ENCODE measurements at places on chromosomes 4 and X. TPM values are rescaled to one million over a fixed set of nuclear protein-coding genes. Genes with fewer than 3 reads are reported as not detected.

GRCh38 chrX:118637997-118638396, 89.4 kb upstream of the IL13RA1 start:
- H3K27me3 ChIP-seq: peaks cover 11% of the 10 kb centered on the region
- no peak overlapping the region for H3K27ac ChIP-seq
- H3K4me1 ChIP-seq: no peaks in the 10 kb centered on the region
- H3K4me3 ChIP-seq: no peak overlapping the region
- DNase-seq: no peak

DNA sequence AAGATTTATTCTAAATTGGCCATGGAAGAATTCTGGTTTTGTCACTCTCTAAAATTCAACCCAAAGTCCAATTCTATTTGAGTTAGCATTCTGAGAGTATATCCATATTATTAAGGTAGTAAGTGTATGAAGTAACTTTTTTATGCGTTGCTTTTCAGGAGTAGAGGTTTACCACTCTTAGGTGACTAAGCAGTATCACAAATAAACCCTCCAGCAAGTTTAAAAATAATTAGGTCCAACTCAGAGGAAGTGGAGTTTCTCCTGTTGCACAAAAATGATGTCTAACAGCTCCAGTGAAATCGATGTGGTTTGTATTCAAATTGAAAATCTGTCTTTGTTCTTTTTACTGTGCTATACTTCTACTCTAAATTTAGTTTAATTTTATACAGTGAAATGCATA, 6.6 kb downstream of the SCML1 start:
- no peak overlapping the region for H3K4me3 ChIP-seq
- no peak overlapping the region for H3K27ac ChIP-seq
- peaks cover 29% of the 10 kb centered on the region for H3K27me3 ChIP-seq
- no peaks in the 10 kb centered on the region for H3K36me3 ChIP-seq

DNA sequence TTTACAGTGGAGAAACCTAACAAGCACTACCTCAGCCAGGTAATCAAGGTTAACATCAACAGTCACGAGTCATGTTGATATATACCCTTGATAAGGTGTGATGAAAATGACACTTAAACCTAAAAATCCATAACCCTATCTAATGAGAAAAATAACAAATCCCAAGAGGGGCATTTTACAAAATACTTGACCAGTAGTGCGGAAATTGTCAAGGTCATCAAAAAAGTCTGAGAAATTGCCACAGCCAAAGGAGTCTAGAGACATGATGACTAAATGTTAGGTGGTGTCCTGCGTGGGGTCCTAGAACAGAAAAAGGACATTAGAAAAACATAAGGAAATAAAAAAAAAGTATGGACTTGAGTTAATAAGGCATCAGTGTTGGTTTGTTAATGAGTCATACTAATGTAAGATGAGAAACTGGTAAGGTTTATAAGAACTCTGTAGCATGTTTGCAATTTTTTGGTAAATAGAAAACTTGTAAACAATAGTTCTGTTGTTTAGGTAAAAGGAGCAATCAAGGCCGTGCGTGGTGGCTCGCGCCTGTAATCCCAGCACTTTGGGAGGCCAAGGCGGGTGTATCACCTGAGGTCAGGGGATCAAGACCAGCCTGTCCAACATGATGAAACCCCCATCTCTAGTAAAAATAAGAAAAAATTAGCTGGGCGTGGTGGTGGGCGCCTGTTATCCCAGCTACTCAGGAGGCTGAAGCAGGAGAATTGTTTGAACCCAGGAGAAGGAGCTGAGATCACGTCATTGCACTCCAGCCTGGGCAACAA, 2.9 kb downstream of the RPL36A start:
- H3K36me3 ChIP-seq: no peaks in the 10 kb centered on the region
- H3K4me3 ChIP-seq: no peak overlapping the region
- peaks cover 14% of the 10 kb centered on the region for H3K27me3 ChIP-seq
- H3K4me1 ChIP-seq: no peaks in the 10 kb centered on the region
- no peak for DNase-seq

GRCh38 chr4:11669156-11669555, 240.5 kb upstream of the HS3ST1 start:
- H3K36me3 ChIP-seq: no peaks in the 10 kb centered on the region
- no peak overlapping the region for H3K27ac ChIP-seq
- no peak for DNase-seq
- H3K27me3 ChIP-seq: no peaks in the 10 kb centered on the region
- H3K4me3 ChIP-seq: no peak overlapping the region
- H3K4me1 ChIP-seq: no peaks in the 10 kb centered on the region

GRCh38 chr4:55089916-55090315, 35.5 kb downstream of the KDR start:
- H3K4me3 ChIP-seq: no peak overlapping the region
- H3K36me3 ChIP-seq: no peaks in the 10 kb centered on the region
- H3K4me1 ChIP-seq: peaks cover 6% of the 10 kb centered on the region
- DNase-seq: no peak

PRDX4 gene
- 72.9 TPM for total RNA-seq

DMRTC1 gene
- not detected for total RNA-seq

Data from breast epithelium (tissue), 4 donors.